Stimulated activated CD4-positive, alpha-beta T cell treated with anti-CD3 and anti-CD28 coated beads, Interleukin-1b, Interleukin-23, amount 100 ng/mL, for 4 hours (primary cell): ENCODE measurements at places on chromosomes 7 and 10.

DNA sequence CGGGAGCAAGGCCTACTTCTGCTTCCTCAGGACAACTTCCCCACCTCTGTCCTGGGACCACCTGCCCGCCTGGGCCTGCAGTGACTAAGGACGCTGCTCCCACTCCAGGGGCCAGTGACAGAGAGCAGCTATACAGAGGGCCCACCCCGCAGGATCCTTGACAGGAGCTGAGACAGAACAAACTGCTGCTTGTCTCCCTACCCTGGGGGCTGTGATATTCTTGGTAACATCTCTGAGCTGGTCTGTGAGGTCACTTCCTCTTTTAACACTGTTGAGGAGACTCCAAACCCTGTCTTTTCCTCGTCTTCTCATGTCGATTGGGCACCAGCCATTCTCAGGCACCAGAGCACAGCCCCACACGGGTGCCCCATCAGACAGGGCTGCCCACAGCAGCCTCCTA lies 6.9 kb upstream of the MRPS24 start:
- no peak for DNase-seq

GRCh38 chr10:72660220-72660619 lies 31.7 kb upstream of the MCU start:
- no peak for DNase-seq

DNA sequence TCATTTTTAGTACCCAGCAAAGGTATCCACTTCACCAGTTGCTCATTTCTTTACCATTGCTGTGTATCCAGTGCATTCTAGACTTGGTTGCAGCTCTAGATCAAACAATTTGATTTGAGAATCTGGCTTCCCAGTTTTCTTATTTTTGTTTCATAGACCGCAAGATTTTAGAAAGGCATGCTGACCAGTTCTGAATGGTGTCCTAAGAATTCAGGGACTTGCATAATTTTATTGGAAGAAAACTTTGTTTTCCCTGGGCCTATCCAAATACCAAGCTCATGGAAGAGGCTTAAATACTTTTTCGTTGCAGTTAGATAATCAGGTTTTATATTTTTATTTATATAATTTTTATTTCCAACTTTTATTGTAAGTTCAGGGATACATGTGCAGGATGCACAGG lies 58.3 kb downstream of the BICC1 start:
- no peak for DNase-seq

GRCh38 chr7:75965617-75966016 lies 28.8 kb downstream of the TMEM120A start:
- no peak for DNase-seq

- DNase-seq = no peak
These were observed 316.3 kb downstream of the TNS3 start for GRCh38 chr7:47265621-47266020.

- DNase-seq = no peak
These were observed 4.9 kb downstream of the IPMK start for GRCh38 chr10:58262766-58263165.

DNA sequence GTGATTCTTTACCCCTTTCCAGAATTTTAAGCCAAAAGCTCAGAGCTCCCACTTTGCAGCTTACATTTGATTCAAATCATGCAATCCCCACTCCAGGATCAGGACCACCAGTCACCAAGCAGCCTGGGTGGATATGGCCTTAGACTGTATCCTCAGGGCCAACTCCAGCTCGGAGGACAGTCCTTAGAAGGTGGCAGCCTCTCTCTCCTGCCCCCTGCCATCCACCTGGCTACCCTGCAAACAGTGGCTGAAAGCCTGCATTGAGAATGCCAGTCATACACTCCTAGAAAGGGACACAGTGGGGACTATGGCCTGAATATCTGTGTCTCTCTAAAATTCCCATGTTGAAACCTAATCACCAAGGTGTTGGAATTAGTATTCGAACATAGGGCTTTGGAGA lies 50.0 kb upstream of the KCNMA1 start:
- DNase-seq = no peak

DNA sequence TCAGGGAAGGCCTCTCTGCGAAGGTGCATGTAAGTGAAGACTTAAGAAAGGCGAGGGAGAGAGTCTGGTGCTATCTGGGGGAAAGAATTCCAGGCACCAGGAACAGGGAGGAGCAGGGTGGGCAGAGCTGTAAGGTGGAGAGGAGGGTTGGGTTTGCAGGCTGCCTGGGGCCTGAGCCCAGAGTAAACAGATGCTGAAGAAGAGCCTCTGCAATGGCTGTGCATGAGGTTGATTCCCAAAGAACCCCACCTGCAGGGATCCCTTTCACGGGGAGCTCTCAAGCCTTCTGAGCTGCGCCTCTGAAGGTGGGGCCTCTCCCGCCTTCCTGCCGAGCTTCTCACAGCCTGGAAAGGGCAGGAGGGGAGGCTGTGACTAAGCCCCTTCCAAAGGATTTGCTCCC lies 115.1 kb downstream of the RNF216 start:
- no peak for DNase-seq

DNA sequence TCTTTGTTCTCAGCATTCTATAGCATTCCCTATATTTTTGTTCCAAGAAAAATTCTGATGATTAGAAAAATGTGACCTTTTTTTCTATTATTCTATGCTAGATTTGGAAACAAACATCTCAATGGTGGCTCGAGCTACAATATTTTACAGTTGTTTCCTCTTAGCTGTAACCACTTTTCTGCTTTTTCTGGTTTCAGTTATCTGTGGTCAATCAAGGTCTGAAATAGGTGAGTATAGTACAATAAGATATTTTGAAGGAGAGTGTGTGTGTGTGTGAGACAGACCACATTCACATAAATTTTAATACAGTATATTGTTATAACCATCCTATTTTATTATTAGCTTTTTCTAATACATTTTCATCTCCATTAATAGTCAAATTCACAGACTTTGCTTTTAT lies 564.5 kb upstream of the GHITM start:
- DNase-seq = no peak

DNA sequence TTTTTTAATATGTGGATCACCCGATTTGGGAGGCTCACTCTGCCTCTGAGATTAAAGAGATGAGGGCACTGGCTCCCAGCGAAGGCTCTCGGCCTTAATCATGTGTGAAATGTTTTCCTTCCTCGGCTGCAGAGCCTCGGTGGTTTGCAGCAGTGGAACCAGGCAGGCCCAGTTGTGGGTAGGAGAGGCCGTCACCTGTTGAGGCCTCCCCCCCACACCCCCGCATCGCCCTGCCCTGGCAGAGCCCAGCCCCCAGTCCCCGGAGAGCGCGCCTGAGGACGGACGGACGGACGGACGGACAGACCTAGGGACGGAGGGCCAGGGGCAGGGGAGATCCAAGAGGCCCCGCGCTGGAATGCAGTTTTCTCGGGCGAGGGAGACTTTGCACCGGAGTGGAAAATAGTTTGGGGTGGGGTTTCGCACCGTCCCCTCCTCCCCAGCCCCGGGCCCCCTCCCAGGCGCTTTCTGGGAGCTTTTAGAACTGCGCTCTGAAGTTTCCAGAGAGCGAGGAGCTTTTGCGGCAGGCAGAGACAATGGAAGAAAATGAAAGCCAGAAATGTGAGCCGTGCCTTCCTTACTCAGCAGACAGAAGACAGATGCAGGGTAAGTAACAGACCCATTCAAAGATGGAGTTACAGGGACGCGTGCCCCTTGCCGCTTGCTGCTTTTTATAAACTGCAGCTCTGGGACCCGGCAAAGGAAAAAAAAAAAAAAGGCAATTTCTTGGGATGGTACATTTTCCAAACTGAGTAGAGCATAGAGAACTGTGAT lies at the start of gene KIAA1217:
KIAA1217 (plus strand) TSS at position 478 of the 771 bp plus-strand sequence; CDS start at position 534, 56 bp downstream.
- no peak for DNase-seq

DNA sequence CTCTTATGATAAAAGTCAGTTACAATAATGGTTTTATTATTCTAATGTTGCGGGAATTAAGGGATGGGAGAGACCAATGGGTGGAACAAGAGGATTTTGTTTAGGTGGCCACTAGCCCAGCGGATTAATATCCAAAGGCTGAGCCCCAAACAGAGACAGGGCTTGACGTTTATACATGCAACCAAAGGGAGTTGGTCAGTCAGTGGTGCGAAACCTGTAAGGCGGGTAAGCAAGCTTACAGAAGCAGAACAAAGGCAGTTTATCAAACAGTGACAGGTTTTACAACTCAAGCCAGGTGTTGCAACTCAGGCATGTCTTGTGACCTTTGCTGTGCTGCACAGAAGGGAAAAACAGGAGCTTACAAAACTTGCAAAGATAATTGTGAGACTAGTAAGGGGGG lies 622.9 kb upstream of the MBL2 start:
- no peak for DNase-seq

DNA sequence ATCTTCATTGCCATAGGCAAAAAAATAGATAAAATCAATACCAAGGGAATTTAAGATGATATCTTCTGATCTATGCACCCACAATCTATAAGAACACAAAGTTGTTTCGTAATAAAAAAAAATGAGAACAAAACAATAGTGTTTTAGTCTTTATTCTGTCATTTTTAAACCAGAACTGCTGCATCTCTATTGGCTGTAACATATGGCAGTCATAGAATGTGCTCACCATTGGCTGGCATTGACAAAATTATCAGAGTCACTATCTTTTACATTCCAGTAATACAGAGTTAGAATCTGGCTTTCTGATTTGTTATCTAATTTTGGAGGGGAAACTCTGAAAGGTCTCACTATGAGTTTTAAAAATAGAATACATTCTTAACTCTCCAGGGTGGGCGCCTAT lies 138.6 kb upstream of the CCDC6 start:
- DNase-seq = no peak

DNA sequence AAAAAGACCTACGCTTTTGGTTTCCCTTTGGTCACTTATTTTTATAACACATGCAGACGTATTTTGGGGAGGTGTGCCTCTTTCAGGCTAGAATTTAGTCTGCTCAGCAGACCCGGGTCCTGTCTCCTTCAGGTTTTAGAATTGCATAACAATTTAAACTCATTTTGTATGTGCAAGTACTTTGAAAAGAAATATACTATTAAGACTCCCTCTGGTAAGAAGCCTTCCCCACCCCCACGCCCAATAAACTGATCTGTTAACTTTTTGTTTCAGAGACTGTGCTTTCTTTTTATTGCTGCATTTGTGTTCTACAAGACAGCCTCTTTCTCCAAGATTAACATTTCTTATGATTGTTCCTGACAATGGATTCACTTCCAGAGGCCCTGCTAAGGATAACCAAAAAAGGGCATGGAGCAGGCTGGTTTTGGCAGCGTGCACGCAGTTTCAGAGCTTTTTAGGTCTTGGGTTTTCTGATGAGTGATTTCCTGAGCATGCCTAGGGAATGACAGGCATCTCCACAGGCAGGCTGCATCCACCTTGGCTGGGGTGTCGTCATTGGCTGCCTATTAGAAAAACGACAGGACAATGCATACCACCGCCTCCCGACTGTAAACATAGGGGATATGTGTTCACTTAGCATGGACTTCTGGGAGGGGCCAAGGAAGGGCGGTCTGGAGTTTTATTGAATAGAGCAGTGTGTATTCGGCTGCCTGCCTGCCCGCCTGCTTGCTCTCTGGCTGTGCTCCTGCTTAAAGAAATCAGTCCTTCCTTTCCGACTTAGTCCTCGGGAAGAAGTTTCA lies at the start of gene CALD1:
CALD1 (plus strand) TSS at position 694 of the 800 bp plus-strand sequence. CDS start 88,100 bp downstream, outside the sequence.
- DNase-seq = no peak

DNA sequence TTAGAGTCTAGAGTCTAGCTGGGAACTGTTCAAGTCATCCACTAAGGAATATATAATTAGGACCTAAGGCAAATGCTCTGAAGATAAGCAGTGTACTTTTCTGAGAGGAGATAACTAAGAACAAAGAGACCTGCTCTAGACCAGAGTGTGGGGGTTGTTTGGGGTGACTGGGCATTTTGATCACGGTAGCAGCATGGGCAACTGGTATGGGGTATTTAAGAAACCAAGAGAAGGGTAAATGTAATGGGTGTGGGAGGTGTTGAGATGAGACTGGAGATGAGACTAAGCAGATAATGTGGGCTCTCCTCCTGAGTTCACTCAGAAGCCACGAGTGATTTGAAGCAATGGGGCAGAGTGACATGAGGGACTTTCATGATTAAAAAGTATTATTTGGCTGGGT lies 1082.9 kb downstream of the GATA3 start:
- DNase-seq = no peak

DNA sequence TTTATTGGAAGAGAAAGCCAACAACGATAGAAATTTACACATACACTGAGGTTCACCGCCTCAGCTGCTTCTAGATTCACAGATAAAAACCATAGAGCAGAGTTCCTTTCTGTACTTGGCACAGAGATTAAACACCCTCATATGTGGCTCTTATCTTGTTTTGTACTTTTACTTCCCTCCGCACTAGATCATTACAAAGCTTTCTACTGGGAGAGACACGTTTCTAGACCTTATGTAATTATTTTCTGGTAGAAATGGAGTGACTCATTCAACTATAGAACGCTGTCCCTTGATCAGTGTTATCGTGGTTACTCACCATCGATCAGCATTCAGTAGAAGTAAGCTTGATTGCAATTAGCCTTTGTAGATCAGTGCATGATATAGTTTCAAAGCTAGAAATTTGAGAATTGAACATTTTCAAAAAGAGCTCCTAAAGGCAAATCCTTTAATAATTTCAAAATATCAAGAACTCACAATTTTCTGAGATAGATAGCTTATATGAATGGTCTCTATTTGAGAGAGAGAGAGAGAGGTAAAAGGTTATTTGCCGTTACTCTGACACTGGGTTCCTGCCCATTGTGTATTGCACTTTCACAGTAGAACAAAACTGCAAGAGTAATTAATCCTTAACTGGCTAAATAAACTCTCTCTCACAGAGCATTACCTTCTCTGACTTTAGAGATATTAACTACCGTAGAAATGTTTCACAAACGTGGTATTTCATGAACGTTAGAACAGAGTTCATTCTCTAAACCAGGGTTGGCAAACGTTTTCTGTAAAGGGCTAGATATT lies 26.1 kb upstream of the DNAJC1 start:
- no peak for DNase-seq

DNA sequence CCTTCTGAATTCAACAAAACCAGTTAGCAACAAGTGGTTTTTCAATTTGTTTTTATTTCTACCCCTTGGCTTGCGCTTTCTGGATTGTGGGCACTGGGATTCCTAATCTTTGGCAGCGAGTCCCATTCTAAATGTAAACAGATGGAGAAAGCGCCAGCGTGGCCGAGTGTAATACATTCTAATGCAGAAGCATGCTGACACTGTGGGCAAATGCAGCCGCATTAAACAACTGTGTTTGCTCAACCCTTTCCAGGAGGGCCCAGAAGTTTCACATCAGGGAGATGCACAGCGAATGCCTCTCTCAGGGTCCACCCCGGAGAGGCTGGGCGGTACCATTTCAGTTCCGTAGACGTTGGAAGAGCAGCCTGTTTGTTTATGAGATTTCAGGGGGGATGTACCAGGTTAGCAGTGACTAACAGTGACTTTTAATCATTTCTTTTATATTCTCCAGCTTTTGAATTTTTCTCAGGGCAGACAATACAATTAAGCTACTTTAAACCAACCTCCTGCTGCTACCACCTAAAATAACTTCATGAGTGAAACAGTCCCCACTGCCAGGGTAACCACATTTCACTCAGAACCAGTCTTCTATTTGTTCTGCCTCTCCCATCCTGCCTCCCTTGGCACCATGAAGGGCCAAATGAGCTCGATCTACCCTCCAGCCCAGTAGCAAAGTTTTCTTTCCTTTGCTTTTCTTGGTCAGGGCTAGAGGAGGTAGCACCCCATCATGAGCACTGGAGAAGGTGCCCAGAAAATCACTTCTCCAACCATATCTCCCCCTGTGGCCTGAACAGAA lies 164.2 kb upstream of the ITGB1 start:
- DNase-seq = no peak
